ENCODE measurements at places on chromosomes 3 and 15. TPM values are rescaled to one million over a fixed set of nuclear protein-coding genes. Genes with fewer than 3 reads are reported as not detected.
A peak's percentile ranks its signal among the peaks of the same experiment; 100 is the strongest.

ARGFX gene
- total RNA-seq, result not detected

LARP6 gene
- total RNA-seq, result 9.7 TPM

SLC6A6 gene
- total RNA-seq, result 11.6 TPM

SLC24A1 gene
- total RNA-seq, result 3.7 TPM

AGBL1 gene
- not detected for total RNA-seq

IL17RC gene
- total RNA-seq, result 12.2 TPM

CFAP44 gene
- total RNA-seq, result 6.9 TPM

CLEC3B gene
- total RNA-seq, result 3.7 TPM

EHHADH gene
- total RNA-seq, result 6.6 TPM

CFAP100 gene
- total RNA-seq, result not detected

C15orf62 gene
- 0.12 TPM for total RNA-seq

ROBO2 gene
- total RNA-seq, result 1.5 TPM

CPOX gene
- 9.5 TPM for total RNA-seq

- no peak for DNase-seq
Measured at GRCh38 chr15:93235926-93236780, 147.1 kb upstream of the RGMA start.

DNA sequence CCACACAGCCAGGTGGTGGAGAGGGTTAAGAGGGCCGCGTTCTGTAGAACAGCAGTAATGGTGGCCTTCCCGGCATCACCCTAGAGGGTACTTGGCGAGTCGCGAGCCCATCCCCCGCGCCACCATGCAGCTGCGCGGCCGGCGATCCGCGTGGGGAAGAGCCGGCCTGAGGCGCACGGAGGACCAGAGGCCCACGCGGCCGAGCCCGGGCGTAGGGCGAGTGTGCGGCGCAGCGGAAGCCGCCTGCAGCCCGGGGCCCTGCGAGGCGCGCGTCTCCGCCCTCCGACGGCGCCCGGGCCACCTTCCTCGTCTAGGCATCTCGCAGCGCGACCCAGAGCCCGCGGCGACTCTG, 423 bp downstream of the TKT start:
- peak; percentile 60 for DNase-seq

DNA sequence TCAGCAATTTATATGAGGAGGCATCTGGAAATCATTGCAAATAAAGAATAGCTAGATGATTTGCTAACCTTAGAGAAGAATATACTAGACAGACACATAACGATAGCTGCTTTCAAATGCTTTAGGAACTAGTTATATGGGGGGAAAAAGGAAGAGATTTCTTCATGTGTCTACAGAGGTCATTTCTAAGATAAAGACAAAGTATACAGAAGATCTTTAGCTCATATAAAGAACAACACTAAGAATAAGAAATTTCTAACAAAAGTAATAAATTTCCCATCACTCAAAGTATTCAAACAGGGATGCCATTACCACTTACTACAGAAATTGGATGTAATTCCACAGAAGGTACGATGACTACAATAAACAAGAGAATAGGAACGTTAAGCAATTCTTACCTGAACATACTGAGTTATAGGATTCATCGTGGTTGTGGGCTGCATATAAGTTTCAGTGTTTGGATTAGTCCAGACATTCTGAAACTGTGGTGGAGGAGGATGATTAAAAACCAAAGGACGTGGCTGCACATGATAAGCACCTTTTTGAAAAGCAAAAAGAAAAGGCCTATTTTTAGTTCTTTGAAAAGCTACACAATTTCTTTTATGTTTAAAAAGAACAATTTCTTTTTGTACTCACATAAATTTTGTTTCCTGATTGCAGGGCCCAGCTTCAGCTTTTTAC, 8.7 kb downstream of the DAZL start:
- no peak for DNase-seq

DNA sequence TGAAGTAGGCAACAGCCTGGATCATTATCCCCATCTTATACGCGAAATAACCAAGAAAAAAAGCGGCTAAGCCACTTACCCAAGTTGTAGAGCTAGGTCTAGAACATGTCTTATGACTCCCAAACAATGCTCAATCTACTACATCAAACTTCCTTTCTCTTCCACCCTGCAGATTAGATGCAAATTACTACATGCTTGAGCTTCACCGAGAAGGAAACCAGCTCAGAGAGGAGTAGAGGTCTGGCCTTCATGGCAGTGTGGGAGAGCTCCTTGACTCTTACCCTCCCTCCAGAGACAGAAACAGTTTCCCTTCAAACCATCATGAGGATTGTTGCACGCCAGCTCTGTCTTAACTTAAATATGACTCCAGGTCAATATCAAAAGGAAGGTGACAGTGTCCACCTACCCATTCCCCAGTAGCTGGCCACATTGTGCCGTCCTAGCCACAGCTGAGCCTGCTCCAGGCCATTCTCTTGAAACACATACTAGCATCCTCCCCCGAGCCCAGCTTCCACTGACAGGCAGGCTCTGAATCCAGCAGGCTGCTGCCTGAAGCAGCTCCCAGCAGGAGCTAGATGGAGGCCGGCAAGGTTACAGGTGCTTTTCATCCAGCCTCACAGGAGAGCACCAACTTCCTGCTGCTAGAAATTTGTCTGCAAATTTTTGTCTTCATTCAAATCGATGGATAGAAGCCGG, 56.8 kb downstream of the CPN2 start:
- no peak for DNase-seq

- no peak for DNase-seq
Measured at GRCh38 chr3:1056744-1057143, 36.1 kb upstream of the CNTN6 start.

GRCh38 chr3:49716169-49716568, 3.3 kb downstream of the AMIGO3 start:
- DNase-seq, result no peak

GRCh38 chr3:144502402-144502801, 530.8 kb downstream of the DIPK2A start:
- no peak for DNase-seq

DNA sequence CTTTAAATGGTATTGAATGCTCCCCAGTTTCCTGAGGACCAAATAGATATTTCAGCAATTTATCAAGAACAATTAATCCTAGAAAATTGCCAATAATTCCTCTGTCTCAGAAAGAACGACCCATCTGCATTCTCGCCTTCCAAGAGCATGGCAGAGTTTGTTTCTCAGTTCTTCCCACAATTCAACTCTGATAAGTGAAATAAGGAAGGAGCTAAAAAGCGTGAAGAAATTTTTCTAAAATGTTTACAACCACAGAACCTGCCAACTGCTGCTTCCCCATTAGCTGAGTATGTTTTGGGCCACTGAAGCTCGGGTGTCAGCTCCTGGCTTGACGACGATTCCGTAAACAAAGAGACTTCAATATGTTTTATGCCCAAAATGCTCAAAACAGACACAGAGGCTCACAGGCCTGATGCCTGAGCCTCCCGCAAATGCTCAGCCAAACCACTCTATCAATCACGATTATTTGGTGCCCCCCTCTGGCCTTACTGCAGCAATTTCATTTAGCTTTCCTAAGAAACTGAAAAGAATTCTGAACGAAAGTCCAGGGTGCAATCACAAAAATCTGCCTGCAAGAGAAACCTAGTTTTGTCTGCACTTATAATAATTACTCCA, 259.2 kb upstream of the CCDC54 start:
- no peak for DNase-seq

DNA sequence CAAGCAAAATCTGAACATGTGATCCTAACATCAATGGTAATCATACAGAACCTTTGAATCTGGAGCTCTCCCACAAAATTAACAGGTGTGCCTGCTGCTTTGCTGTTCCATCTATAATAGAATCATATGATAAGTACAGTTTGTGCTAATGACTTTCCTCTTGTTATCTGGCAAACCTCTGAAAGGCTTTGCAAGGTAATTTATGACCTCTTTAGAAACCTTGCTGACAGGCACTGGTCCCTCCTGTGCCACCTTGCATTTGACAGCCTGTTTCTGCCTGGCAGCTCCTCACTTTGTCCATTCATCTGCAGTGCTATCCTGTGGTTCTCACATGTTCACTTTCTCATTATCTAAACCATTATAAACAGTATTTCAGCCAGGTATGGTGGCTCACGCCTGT, 10.2 kb upstream of the HTR3C start:
- DNase-seq, result no peak

DNA sequence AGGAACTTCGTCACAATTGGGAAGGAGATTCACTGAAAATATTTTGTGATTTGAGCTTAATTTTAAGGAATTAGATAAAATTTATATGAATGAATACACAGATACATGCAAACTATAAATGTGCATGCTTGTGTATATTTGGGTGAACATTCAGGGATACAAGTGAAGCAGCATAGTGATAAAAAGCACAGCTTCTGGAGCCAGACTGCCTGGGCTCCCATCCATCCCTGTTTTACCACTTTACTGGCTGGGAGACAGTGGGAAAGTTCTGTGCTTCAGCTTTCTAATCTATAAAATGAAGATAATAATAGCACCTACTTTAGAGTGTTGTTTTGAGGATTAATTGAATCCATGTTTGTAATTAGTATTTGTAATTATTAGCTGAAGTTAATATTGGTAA, 8.1 kb upstream of the EPHA6 start:
- no peak for DNase-seq

GRCh38 chr3:148723631-148724030, 25.9 kb downstream of the AGTR1 start:
- DNase-seq, result no peak

DNA sequence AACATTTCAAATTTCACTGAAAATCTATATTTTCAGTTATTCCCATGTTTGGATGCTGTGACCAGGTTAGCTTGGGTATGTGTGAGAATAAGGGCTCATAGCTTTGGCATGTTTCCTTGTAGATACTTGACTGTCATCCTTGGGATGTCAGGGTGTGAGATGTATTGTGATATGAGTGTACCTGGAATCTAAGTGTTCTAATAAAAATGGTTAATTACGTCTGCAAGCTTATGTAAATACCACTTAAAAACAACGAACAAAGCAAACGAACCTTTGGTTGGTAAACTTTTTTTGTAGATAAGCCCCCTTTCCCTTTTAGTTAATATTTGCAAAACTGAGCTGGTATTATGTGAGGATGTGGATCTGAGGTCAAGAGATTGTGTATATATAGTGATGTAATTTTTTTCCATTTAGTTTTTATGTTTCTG, 63.5 kb downstream of the FNDC3B start:
- no peak for DNase-seq

DNA sequence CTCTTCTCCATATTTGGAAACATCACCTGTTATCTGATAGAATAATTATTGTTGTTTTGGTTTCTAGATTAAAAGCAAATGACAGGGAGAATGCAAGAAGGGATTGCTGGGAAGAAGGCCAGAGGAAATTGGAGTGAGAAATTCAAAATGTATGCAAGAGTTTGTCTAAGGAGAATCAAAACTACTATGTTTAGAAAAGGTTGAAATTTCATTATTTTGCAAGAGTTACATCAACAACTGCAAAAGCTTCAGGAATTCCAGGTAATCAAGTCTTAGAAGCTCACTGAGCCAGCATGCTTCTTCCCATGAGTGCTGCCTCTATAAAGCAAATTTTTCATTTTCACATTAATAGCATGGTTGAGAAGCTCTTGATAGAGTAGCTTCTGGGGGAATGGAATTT, 177.2 kb upstream of the GBE1 start:
- no peak for DNase-seq

DNA sequence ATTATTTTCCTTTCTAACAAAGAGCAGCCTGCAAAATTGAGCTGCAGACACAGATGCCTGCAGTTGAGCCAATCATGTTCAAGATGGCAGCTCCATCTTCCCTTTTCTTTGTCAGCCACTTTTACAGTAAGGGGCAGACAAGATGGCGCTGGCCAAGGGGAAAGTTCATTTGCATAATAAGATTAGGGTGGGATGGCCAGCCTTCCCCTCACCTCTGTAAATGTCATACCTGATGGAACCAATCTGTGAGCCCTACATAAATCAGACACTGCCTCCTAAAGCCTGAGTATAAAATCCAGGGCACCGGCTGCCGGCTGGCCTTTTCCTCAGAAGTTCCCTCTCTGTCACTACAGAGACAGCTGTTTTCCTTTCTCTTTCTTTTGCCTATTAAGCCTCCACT, 15.8 kb downstream of the PATL2 start:
- DNase-seq, result no peak

DNA sequence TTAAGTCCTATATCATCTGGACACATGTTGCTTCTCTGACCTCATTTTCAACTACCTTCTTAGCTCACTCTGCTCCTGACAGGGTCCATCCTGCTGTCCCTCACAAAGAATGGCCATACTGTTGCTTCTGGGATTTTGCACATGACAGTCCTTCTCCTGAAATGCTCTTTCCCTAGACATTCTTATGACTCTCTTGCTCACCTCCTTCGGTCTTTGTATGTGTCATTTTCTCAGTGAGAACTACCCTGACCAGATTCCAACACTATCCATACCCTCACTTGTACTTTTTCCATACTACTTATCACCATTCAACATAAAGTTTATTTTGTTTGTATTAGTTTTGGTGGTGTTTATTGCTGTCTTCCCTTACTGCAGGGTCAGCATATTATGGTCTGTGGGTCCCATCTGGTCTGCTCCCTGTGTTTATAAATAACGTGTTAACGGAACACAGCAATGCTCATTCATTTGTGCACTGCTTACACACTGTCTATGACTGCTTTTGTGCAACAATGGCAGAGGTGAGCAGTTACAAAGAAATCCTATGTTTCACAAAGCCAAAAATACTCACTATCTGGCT, 159.5 kb downstream of the SPATA16 start:
- no peak for DNase-seq

- DNase-seq, result no peak
Measured at GRCh38 chr3:11230832-11231231, 41.4 kb upstream of the ATG7 start.

DNA sequence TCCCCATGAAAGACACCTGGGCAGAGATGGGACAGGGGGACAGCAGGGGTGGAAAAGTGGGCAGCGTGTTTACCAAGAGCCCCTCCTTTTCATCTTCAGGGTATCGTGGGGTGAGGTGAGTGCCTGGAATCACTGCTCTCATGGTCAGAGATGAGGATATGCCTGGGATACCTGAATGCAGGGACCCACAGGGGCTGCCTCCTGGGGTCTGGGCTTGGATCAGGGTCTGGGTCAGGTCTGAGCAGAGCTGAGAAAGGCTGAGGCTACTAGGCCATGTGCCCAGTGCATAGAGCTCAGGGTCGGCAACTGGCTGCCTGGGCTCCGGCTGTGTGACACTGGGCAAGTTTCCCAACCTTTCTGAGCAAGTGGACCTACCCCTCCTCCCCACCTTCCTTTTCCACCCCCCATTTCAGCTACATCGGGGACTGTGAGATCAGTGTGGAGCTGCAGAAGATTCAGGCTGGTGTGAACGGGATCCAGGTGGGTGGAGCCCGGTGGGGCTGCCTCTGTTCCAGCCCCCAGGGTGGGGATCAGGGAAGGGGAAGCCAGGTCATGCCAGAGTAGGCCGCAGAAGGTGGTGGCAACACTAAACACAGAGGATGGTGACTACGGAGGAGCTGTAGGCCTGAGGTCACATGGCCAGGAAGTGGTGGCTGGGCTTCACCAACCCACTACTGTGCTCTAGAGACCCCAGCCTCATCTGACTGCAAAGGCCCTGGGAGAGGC, 24.5 kb downstream of the ESYT3 start:
- DNase-seq, result no peak

GRCh38 chr3:16374047-16374934, 109.3 kb downstream of the OXNAD1 start:
- no peak for DNase-seq

GRCh38 chr3:126848991-126849390, 133.9 kb upstream of the PLXNA1 start:
- DNase-seq, result no peak

- no peak for DNase-seq
Measured at GRCh38 chr15:91216000-91216399, 115.9 kb downstream of the SV2B start.

Measured in pancreas (tissue), 10 donors.